ENCODE measurements at places on chromosomes 3 and 15.

DNA sequence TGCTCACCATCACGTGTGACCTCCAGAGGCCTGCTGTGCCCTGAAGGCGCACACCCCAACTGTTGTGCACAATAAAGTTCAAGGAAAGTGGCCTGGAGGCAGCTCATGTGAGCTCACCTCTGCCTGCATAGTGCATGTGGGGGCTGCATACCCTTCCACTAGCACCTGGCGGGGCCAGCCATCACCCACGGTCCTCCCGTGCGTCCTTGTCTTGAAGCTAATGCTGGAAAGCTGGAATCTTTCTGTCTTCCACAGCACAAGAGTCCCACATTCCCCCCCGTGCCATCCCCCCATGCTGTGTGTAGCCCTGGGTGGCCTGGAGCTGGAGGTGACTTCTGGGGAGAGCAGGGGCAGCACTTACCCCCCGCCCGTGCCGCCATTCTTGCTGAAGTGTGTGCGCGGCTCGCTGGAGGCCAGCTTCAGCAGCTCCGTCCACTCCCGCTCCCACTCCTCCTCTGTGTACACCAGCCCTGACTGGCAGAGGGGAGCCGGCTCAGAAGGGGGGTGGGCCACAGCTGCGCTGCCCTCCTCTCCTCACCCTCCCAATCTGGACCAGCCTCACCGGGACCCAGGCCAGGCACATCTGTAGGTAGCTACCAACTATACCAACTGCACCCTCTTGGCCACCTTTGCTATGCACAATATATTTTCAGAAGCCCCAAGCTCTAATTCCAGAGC is 199.5 kb downstream of the KLF13 start:
- H3K4me1 ChIP-seq = no peaks in the 10 kb centered on the region
- H3K4me3 ChIP-seq = no peak overlapping the region

GRCh38 chr3:13780432-13781176 is 99.3 kb downstream of the WNT7A start:
- no peak for DNase-seq
- H3K36me3 ChIP-seq = no peaks in the 10 kb centered on the region
- no peak overlapping the region for H3K27ac ChIP-seq
- H3K4me1 ChIP-seq = no peaks in the 10 kb centered on the region
- H3K27me3 ChIP-seq = peaks cover 25% of the 10 kb centered on the region
- H3K4me3 ChIP-seq = no peak overlapping the region

DNA sequence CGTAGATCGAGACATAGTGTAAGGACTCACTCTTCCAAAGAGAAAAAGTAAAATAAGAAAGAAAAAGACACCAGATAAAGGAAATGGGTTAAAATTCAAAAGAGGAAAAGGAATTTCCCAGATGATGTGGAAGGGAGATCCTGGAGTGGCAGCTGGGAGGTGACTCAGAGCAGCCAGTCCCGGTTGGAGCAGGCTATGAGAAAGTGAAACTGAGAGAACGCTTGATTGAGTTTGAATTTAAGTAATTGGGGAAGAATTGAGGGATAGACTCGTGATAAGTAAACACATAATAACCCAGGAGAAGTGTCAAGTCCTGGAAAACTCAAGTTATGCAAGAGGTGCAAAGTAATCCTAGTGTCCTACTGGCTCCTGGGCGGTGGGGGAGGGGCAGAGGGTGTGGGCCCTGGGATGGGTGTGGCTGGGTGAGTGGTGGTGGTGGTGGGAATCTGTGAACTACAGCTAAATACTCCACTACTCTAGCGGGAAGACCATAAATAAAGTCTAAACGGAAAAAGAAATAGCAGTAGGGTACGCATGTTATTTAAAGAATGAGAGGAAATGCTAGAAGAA is 1.2 kb downstream of the PRR20G start:
- DNase-seq = no peak
- H3K36me3 ChIP-seq = no peaks in the 10 kb centered on the region
- H3K27ac ChIP-seq = no peak overlapping the region

DNA sequence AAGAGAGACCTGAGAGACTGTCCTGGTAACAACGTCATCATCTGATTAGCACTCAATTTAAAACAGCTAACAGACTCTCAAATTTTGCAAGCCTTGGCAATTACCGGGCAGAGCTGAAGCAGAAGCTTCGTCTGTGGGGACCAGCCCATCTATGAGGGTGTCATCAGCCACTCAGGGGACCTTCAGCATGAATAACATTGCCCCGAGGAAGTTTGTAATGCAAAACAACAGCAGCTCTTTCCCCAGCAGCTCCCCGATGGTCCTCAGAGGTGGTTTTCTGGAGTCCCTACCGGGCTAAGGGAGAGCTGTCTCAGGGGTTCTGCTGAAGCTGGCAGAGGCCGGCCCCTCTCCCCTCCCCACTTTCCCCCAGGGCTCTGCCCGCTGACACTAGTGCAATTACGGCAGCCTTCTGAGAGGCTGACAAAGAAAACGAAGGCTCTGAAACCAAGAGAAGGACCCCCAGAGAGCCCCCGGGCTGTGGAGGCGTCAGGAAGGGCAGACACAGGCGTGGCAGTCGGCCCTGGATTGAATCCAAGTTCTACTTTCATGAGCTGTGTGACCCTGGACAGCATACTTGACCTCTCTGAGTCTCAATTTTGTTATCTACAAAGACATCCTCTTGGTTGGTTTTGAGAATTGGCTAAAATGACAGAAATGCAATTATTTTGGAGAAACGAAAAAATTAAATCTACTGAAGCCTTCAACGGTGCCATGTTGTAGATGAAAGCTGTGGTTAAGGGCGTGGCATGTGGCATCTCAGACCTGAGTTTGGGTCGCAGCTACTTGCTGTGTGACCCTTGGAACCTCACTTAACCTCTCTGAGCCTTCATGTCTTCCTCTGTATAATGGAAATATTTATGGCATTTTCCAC is 102.1 kb upstream of the TLE3 start:
- H3K4me1 ChIP-seq = peaks cover 71% of the 10 kb centered on the region
- no peak overlapping the region for H3K4me3 ChIP-seq
- no peaks in the 10 kb centered on the region for H3K36me3 ChIP-seq
- H3K27me3 ChIP-seq = no peaks in the 10 kb centered on the region
- peak overlapping the region; percentile 72 for H3K27ac ChIP-seq
- DNase-seq = no peak
